ENCODE measurements at places on chromosomes 1 and 21.

DNA sequence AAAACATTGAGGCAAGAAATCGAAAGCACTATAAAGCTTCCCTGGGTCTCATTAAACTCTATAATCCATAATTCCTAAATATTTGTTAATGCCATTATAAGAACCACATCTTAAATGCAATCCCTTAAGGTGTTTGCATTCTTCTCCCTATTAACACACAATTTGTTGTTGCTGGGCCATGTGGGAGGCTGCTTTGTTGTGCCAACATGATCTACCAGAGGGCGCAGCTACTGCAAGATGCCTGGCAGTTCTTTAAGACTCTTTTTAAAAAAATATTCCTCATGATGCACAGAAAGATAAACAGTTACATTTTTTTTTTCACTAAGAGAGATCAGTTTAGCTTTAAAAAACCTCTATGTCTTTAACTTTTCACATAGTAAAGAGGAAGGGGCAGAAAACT is 39.0 kb upstream of the BCAS2 start:
- no peak for DNase-seq

DNA sequence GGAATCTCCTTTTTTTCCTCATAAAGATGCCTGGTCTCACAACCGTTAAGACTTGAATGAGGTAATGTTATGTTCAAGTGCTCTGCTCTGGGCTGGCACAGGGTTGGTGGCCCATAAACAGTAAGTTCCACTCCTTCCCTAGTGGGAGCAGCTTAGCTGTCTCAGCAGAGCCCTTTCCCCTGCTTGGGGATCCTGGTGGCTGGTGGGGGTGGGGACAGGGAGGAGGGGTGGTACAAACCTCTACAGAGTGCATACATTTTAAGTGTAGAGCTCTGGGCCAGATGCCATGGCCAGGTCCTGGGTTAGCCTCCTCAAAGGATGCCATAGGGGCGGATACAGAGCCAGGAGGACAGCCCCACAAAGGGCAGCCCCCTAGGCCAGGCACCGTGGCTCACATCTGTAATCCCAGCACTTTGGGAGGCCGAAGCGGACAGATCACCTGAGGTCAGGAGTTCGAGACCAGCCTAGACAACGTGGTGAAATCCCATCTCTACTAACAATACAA is 20.7 kb upstream of the PADI1 start:
- DNase-seq, result no peak

DNA sequence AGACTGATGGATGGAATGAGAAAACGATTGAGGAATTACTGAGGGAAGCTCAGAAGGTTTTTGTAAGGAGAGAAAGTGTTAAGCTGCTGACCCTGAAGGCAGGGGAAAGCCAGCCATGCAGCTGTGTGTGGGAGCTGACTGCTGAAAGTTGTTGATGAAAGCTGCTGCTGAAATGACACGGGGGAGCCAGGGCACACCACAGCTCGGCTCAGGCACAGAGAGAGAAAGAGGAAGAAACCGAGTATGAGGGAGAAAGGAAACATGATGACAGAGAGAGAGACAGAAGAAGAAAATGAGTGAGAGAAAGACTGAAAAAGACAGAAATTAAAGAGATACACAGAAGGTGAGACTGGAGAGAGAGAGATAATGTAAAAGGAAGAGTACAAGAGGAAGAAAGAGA is 115.5 kb downstream of the LRRC53 start:
- no peak for DNase-seq

DNA sequence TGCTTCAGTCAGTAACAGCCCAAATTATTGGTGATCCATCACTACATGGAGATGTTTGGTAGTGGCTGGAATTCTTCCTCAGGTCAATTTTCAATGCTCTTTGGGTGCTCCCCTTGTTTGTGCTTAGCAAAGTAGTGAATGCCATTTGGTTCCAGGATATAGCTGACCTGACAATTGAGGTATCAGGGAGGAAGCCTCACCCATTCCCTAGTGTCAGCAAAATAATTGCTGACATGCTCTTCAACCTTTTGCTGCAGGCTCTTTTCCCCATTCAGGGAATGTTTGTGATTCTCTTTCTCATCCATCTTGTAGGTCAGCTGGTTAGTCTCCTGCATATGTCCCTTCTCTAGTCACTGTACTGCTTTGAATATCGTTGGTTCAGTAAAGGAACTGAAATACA is 7.1 kb upstream of the OR10K1 start:
- DNase-seq, result no peak

DNA sequence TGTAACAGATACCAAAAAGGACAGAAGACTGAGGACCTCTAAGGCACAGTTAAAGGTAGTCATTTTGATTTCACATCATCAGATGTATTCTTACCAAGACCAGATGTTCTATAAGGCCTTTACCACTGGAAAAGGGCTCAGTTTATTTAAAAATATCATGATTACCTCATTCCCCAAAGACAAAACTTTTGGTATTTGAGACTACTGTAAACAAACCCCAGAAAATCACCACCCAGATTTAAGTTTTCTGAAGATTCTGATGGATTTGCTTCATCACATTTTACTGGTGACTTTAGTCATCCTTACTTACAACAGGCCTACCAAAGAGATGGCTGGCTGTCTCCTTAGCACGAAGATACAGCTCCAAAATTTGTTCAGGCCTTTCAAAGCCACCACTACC is 8.3 kb downstream of the ENAH start:
- no peak for DNase-seq

DNA sequence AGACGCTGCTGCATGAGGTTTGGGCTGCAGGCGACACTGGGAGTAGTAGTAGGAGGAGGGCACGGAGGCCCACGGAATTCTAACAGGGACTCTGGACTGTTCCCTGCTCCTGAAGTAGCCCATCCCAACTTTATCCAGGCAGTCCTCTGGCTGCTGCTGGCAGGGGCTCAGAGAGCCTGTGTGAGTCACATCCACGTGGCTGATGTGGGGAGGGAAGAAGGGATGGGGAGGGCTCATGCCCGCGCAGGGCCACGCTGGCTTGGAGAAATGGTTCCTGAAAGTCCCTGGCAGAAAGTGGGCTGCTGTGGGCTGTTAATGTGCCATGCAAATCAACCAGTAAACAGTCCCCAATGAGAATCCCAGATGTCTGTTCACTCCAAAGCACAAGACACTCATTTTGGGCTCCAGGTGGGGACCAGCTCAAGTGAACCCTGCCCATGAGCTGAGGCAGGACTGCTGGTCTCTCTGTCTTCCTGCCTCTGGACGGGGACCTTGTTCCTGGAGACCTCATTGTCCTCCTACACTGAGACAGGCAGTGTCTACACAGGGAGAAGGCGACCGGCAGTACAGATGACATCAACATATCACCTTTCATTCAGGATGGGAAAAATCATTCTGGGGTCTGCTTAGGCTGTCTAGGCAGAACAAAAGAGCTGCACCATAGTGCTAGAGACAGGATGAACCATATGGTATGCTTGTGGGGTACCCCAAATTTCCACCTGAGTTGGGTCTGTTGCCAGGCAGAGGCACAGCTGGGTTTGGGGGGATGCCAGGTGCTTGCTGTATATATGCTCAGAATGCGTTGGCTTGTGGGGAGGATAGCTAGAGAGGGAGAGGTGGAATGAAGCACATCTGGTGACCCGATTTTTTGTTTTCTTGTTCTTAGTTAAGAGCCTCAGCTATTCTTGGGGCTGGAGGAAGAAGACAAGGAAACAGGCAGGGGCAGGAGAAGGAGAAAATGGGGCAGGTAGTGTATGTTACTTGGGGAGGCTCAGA is 57.9 kb upstream of the FMOD start:
- DNase-seq, result peak; percentile 7

DNA sequence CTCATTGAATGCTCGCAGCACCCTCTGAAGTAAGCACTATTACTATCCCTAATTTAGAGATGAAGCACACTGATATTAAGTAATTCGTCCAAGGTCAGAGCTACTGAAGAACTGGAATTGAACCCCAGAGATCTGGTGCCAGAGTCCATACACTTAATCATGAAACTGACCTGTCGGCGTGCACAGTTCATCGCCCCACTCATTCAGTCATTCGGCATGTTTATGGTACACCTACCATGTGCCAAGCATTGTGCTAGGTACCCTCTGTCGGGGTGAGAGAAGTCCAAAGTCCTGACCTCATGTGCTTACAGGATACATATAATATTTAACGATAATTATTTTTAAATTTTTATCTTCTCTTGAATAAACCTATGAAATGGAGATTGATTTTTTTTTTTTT is 5.6 kb upstream of the CENPS start:
- DNase-seq, result no peak

DNA sequence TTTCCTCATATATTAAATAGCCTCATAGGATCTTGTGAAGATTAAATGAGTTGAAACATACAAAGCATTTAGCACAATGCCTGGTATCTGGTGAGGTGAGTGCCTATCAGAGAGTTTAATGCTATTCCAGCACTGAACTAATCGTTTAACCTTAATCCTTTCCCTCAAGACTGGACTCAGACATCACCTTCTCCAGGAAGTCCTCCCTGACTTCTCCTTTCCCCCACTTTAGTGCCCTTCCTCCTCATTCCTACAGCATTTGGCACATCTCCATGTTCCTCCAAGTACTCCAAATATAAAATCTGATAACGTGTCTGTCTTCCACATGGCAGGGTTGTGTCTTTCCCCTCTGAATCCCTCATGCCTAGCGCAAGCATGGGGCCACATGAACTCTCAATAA is 59.8 kb downstream of the ZSCAN20 start:
- no peak for DNase-seq

GRCh38 chr1:66439031-66439740 is 94.8 kb upstream of the SGIP1 start:
- no peak for DNase-seq

DNA sequence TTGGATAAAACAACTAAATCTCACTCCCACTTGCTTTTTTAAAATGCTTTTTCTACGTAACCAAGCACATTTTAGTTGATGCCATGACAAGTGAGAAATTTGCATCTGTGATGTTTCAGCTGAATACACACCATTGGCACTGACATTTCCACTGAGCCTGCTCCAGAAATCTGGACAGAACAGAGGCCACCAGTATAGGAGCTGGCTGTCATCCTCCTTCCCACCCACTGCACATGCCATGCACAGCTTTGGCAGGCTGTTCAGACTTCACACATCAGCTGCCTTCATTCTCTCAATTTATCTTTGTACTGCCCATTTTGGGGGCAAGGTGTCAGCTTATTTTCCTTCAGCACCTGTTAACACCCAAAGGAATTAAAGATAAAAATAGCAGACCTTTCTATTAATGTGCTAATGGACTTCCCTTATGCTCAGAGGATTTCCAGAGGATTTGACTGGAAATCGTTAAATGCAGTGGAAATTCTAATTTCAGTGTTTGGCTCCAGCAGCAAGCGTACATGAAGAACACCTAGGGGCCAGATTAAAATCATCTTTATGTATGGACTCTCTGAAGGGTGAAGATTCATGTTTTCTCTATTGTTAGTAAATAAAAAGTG is 12.9 kb upstream of the PODN start:
- no peak for DNase-seq

- DNase-seq, result no peak
These were observed 90.8 kb downstream of the XPR1 start for GRCh38 chr1:180722586-180722985.

DNA sequence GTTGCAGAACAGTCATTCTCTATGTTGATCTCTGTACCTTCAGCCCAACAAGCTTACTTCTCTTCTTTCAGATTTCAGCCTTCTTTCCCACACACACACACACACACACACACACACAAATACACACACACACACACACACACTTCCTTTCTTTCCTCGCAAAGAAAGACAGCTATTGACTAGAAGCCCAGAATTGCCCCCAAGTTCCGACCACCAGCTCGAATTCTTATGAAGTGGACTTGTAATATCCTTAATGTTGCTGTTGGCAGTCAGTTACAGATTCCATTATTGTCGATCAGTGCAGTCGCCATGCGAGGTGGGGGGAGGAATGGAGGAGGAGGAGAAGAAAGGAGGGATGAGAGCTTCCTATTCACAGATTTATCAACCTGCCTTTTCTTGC is 125.5 kb downstream of the CLEC20A start:
- DNase-seq, result no peak

GRCh38 chr1:27143401-27143800 is 11.5 kb downstream of the SLC9A1 start:
- DNase-seq, result no peak

GRCh38 chr1:100476735-100477290 is 61.1 kb upstream of the GPR88 start:
- no peak for DNase-seq

GRCh38 chr21:34630536-34631143 is 15.7 kb upstream of the RCAN1 start:
- no peak for DNase-seq

DNA sequence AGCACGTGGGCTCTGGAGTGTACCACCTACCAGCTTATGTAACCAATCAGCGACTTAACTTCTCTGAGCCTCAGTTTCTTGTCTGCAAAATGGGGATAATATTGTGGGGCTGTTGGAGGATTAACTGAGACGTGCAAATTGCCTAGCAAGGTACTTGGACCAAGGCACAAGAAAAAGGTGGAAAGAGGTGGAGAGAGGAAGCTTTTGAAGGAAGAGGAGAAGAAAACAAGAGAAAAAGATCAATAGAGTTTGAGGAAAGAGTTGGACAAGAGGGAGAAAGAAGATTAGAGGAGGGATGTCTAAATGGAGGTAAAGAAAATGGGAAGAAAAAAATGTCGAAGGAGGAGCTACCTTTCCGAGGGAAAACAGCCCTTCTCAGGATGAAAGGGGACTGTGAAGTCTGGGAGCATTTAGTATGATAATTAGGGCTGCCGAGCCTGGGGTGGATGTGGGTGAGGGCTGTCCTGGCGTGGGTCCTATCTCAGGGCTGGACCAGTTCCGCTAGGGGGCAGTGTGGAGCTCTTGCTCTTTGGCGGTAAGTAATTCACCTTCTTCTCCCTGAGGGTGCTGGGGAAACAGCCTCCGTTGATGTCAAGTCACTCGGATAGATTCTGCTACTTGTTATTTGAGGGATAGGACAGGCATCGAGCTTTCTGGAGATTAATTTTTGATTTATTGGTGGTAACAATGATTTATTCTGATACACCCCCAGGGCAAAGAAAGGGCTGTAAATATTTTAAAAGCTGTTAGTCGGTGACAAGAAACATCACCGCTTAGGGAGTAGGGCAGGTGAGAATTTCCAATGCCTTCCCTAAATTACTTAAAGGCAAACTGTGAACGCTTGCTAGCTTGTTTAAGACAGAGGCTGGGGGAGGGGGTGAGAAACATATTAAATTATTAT is 79.0 kb upstream of the NFASC start:
- no peak for DNase-seq

DNA sequence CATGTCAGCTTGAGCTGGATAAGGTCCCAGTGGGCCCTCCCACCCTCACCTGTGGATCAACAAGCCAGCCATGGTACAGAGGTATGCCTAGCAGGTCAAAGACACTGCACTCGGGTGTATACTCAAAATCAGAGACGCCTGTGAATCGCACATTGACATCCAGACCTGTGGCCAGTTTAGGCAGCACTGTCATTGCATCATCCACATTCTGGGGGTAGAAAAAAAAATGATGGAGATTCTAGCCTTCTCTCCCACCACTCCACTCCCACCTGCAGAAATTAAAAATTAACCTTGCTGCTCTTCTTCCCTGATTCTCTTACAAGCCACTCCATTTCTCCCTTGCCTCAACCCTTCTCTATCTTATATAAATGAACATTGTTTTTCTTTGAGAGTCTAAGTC is 6.3 kb downstream of the MINDY1 start:
- no peak for DNase-seq

- no peak for DNase-seq
These were observed 54.2 kb upstream of the SLC44A3 start for GRCh38 chr1:94765958-94766357.

All from GOT3 (cell line).